ENCODE measurements at places on chromosomes 2 and 18.

- DNase-seq: no peak
Measured at GRCh38 chr2:62741127-62741526, 35.6 kb downstream of the EHBP1 start.

- DNase-seq: no peak
Measured at GRCh38 chr2:152544638-152545037, 172.6 kb downstream of the PRPF40A start.

DNA sequence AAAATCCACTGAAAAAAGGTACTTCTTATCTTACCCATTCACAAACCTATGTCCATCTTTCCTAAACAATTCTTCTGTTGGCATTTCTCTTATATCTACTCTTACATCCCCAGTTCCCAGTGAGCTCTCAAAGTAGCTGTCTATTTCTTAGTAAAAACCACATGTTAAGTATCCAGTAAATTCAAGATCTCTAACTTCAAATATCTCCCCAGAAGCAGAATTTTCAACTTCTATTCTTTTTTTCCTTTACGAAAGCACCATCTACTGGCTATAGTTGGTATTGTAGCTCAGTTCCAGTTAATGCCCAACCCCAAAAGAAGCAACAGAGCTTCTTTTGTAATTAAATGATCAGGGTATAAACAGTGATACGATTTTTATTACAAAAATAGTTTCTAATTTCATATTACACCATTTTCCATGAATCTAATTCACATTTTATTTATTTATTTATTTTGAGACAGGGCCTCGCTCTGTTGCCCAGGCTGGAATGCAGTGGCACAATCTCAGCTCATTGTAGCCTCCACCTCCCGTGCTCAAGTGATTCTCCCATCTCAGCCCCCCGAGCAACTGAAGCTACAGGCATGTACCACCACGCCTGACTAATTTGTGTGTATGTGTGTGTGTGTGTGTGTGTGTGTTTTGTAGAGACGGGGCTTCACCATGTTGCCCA is 28.5 kb downstream of the HRH4 start:
- no peak for DNase-seq

DNA sequence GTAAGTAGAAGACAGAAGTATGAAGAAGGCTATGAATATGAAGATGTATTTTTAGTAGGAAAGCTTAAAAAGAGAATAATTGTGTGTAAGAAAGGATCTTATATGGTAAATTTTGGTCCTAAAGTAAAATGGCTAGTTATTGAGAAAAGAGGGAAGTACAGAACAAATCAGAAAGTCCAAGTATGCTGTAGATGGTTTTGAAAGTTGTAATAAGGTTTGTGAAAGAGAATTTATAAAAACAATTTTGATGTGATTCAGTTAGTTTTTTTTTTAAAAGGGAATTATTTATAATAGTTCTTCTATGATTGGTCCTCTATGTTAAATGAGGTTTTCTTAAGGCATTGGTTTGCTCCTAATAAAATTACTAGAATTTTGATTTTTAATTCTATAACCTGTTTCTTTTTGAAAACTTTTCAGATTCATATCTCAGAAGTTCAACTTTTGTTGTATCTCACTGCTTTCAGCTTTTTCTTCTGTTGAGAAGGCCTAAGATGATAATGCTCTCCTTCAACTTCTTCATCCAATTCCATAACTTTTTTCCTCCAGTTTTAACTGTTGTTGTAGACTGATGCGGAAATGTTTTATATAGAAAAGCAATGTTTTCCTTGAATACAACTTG is 322.7 kb downstream of the NOL4 start:
- no peak for DNase-seq

DNA sequence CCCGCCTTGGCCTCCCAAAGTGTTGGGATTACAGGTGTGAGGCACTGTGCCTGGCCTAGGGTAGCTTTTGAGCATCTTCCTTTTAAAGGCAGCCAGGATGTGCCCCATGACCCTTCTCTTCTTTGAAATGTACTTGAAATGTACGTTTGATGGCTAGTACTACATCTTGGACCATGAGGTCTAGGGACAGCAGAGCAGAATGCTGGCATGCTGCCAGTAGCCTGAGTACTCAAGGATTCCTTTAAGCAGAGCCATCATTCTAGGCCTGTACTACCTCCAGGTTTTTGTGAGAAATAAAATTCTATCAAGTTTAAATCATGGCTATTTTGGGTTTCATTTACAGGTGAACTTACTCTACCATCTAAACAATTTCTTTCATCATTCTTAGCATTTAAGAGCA is 2.9 kb upstream of the EML6 start:
- no peak for DNase-seq

DNA sequence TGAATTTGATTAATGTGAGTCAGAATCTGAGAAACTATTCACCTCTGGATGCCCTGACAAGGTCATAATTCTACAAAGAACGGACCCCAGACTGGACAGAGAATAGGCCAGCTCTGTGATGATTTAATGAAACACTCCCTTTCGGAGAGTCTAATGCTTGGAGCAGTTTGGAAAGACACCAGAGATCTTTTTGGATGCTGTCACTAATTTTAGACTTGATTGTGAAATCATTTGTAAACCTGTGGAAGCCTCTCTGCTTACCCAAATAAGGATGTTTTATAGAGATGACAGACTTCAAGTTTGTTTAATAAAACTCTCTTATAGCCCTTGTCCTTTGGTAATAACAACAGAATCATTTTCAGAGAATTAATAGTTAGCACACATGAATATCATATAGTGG is 83.5 kb downstream of the MYL12B start:
- DNase-seq: no peak

DNA sequence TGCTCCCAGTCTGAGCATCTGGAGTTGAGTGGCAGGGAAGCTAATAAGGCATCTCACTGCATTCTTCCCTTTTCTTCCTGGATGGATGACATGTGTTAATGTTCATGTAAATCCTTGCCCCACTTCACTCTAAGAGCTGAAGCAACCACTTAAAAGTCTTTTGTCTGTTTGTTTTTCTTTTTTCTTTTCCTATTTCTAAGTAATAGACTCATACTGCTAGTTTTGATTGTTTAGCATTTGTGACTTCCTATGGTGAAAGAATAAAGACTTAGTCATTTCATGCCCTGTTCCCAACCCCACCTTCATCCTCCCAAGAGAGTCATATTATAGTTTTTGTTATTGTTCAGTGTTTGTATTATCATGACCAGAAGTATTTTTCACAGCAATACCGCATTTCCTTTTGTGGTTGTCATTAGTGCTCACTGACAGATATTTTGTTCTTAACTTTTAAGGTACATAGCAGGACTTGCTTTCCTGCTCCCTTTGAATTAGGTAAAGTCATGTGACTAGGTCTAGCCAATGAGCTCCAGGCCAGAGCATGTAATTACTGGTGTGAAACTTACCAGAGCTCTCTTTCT is 18.1 kb upstream of the SPP2 start:
- no peak for DNase-seq

DNA sequence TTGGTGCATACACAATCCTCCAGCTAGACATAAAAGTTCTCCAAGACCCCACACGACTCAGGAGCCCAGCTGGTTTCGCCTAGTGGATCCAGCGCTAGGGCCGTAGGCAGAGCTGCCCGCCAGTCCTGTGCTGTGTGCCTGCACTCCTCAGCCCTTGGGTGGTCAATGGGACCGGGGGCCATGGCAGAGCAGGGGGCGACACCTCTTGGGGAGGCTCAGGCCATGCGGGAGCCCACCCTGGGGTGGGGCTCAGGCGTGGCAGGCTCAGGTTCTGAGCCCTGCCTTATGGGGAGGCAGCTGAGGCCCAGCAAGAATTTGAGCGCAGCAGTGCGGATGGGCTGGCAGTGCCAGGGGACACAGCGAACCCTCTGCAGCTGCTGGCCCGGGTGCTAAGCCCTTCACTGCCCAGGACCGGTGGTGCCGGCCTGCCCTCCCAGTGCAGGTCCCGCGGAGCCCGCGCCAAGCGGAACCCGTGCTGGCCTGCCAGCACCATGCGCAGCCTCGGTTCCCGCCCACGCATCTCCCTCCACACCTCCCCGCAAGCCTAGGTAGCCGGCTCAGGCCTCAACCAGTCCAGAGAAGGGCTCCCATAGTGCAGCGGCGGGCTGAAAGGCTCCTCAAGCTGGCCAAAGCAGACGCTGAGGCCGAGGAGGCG is 1566.6 kb upstream of the SLC39A10 start:
- no peak for DNase-seq

DNA sequence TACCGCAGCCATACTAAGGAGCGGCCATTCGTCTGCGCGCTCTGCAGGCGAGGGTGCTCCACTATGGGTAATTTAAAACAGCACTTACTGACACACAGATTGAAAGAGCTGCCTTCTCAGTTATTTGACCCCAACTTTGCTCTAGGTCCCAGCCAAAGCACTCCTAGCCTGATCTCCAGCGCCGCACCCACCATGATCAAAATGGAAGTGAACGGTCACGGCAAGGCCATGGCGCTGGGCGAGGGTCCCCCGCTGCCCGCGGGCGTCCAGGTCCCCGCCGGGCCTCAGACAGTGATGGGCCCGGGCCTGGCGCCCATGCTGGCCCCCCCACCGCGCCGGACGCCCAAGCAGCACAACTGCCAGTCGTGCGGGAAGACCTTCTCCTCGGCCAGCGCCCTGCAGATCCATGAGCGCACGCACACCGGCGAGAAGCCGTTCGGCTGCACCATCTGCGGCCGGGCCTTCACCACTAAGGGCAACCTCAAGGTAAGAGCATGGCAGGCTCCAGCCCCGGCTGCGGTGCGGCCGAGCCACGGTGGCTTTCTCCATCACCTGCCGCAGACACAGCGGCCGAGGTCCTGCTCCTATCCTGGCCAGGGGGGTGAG is 15.5 kb downstream of the SALL3 start:
- no peak for DNase-seq

DNA sequence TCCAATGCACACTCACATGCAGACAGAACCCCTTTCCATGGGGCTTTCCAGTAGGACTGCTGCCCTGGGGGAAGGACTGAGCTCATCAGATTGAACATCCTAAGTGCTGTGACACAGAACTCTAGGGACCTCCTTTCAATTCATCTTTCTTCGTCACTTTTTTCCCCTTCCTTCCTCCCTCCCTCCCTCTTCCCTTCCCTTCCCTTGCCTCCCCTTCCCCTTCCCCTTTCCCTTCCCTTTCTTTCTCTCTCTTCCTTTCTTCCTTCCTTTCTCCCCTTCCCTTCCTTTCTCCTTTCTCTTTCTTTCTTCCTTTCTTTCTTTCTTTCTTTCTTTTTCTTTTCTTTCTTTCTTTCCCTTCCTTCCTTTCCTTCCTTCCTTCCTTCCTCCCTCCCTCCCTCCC is 39.6 kb upstream of the GATA6 start:
- no peak for DNase-seq

GRCh38 chr2:8886876-8887275 is 49.5 kb upstream of the KIDINS220 start:
- no peak for DNase-seq

DNA sequence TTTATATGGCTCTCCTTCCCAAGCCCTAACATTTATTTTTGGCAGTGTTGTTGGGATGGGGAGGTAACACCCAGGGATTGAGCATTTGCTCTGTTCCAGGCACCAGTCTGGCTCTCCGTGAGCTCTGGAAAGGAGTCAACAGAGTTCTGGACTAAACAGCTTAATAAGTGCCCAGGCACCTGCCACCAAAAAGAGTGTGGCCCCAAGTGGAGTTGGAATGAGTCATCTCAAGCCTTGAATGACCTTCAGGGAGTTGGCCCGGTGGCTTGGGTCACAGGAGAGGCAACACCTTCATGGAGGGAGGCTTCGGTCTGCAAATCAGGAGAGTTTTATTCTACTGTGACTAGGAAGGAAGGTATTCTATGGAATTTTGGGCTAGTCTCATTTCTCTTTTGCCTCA is 203.2 kb downstream of the DLGAP1 start:
- no peak for DNase-seq

GRCh38 chr2:71742953-71743601 is 289.7 kb downstream of the DYSF start:
- no peak for DNase-seq

DNA sequence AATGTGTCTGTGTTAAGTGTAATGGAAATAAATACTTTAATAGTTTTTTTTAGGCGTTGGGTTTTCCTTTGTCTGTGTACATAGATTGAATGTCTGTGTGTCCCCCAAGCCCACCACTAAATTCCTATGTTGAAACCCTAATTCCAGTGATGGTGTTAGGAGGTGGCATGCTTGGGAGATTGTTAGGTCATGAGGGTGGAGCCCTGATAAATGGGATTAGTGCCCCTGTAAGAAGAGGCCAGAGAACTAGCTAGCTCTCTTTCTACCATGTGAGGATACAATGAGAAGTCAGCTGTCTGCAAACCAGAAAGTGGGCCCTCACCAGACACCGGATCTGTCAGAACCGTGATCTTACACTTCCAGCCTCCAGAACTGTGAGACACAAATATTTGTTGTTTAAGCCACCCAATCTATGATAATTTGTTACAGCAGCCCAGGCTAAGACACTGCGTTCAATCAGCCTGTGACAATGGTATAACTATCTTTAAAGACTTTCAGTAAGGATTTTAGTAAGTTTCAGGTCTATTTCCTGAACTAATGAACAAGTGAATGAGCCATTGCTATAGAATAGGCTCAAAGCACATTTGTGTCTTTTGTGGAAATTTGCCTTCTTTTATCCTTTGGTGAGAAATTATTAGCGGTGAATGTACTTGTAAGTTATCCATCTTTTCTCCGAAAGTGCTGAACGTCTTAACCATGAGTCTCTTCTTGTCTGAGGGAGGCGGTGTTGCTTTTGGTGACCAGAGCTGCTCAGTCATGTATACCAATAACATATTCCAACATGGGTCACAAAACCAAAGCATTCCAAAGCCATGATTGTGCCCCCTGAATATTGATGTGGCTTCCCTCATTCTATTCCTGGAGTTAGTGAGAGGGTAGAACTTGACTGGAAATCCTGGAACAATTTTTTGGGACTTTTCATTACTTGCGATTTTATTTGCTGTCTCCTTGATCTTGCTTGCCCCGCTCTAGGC is 29.6 kb upstream of the IL1R1 start:
- no peak for DNase-seq

- no peak for DNase-seq
Measured at GRCh38 chr18:51032193-51032592, 2.2 kb downstream of the SMAD4 start.

DNA sequence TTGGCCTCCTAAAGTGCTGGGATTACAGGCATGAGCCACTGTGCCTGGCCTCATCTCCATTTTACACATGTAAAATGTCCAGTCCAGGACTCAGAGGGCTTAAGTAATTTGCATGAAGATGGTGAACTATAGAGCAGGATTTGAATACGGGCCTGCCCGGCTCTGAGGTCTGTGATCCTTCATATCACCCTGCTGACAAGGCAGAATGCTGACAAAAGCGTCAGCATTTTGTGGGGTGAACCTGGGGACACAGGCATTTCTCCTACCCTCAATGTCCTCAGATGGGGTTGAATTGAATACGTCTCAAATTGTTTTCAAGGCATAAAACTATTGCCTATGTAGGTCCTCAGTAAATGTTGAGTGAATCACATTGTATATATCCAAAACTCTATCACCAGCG is 57.2 kb upstream of the GATA6 start:
- DNase-seq: no peak

DNA sequence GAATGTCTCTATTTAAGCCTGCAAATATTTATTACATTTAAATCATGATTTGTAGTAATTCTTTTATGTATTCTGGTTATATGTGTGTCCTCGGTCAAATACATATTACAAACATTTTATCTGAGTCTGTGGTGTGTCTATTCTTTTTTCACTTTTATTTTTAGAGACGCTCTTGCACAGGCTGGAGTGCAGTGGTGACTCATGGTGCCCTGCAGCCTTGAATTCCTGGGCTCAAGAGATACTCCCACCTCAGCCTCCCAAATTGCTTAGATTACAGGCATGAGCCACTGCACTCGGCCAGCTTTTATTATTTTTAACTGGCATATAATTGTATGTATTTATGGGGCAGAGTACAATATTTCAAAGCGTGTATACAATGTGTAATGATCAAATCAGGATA is 47.5 kb downstream of the ARID5A start:
- DNase-seq: no peak

- DNase-seq: no peak
Measured at GRCh38 chr2:96811917-96812316, 4.2 kb upstream of the CNNM3 start.

Data from stimulated activated CD8-positive, alpha-beta memory T cell treated with anti-CD3 and anti-CD28 coated beads, Interleukin-7, amount 100 ng/mL, for 1 hour (primary cell).